Activated naive CD8-positive, alpha-beta T cell treated with anti-CD3 and anti-CD28 coated beads for 36 hours (primary cell): ENCODE measurements at places on chromosomes 7 and 10.

DNA sequence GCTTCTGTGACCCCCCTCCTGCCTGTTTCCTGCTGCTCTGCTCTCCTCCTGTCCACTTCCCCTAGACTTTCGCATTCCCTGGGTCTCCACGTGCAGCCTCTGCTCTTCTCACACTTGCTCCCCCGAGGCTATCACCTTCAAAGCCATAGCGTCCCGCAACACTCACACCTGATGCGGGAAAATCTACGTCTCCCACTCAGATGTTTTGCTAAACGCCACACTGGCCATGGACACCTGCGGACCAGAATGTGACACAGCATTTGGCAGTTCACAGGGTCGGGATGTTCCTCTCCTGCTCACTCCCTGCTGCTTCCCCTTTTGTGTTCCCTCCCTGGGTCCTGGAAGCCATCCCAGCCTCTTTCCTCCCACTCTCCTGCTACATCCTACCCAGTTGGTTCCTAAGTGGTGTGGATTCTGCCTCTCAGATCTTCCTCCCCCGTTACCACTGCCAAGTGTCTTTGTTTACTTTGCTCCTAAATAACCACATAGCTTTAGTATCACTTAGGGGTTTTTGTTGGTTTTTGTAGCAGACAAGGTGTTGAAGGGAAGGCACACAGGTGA is 33.7 kb upstream of the RBM33 start:
- no peak for DNase-seq

- DNase-seq: no peak
These were observed 76.8 kb downstream of the ADK start for GRCh38 chr10:74227697-74228424.

DNA sequence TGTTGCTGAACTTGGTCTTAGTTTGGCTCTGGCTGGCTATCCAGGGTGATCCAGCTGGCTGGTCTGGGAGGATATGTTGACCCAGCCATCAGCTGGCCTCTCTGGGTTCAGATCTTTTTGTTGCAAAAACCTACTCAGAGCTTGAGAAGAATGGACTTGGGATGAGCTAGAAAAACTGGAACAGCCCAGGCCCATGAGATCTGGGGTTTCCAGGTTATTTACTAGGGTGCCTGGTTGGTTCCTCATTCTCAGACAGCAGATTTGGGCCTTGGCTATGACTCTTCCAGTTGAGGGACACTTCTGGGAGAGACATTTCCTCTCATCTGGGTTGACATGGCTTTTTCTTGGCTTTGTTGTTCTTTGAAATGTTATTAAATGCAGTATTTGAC is 116.6 kb downstream of the ADCY1 start:
- DNase-seq: no peak

GRCh38 chr7:48710995-48711394 is 213.4 kb upstream of the CDC14C start:
- DNase-seq: no peak

- no peak for DNase-seq
These were observed 178.8 kb upstream of the BMPER start for GRCh38 chr7:33726582-33726981.

DNA sequence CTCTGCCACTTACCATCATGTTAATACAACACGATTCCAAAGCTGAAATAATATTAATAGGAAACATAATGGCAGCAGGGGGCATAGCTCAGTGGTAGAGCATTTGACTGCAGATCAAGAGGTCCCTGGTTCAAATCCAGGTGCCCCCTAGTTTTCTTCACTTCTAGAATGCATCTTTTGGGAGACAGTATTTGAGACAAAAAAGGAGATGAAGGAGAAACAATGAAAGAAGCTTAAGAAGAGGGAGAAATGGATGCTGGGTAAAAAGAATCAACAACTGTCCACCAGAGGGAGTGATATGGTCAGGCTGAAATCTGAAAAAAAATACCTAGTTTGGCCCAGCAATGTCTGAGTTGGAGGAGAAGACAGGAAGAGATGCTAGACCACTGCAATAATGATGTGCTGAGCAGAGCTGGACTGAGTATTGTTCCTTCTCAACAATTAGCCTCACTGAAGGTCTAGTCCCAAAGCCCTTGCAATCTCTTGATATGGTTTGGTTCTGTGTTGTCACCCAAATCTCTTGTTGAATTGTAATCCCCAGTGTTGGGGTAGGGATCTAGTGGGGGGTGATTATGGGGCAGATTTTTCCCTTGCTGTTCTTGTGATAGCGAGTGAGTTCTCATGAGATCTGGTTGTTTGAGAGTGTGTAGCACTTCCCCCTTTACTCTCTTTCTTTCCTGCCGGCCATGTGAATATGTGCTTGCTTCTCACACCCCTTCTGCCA is 48.3 kb downstream of the ZNF783 start:
- no peak for DNase-seq

DNA sequence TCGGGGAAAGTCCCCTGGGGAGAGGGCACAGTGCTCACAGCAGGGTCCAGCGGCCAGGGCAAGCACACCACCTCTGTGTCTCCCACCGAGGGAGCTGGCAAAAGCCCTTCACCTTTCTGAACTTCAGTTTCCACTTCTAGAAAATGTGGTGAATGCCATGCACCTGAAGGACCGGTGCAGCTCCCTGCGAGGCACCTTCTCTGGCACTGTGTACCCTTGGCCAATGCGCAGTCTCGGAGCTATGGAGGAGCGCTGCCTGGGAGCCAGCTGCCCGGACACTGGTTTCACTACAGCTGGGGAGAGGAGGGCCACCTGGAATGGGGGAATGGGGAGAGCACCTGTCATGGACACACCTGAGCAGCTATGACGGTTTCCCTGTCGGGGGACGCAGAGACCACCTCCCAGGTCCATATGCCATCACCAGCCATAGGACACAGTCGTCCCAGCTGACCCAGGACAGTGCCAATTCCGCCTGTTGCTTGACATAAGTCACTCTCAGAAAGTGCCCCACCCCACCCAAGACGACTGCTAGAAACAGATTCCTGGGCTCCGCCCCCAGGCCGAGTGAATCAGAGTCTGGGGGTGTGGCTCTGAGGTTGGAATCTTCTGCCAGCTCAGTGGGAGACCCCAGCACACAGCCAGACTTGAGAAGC is 16.8 kb downstream of the RASGEF1A start:
- DNase-seq: no peak

DNA sequence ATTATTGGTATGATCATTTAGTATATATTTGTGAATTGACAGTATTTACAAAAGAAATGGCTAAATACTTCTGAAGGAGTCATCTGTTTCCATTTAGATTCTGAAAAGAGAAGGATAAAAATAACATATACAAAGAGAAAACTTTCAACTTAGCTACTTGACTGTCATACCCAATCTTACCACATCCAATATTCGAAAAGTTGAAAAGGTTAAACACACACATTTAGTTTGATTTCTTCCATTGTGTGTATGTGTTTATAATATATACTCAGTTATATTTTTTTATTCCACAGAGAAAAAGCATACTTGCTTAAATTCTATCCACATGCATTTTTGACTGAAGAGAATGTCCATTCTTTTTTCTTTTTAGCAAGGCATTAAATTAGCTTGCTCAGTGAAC is 470.7 kb downstream of the TFEC start:
- DNase-seq: no peak
